ENCODE measurements at places on chromosomes 13 and 19.
A peak's percentile ranks its signal among the peaks of the same experiment; 100 is the strongest.

GRCh38 chr19:4732680-4733114, 9.1 kb upstream of the DPP9 start:
- no peak for DNase-seq

DNA sequence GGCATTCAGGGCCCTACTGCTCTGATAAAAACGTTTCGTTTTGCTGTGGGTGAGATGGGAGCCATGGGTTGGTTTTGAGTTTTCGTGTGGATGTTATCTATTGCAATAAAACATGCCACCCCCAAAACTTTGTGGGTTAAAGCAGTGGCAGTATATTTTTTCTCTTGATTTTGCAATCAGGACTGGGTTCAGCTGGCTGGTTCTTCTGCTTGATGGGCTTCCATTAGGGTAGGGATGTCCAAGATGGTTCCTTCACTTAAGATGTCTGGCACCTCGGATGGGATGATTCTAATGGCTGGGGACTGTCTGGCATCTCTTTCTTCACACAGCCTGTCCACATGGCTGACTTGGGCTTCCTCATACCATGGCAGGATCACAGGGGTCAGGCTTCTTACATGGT, 15.6 kb upstream of the PNMA8B start:
- DNase-seq, result no peak

DNA sequence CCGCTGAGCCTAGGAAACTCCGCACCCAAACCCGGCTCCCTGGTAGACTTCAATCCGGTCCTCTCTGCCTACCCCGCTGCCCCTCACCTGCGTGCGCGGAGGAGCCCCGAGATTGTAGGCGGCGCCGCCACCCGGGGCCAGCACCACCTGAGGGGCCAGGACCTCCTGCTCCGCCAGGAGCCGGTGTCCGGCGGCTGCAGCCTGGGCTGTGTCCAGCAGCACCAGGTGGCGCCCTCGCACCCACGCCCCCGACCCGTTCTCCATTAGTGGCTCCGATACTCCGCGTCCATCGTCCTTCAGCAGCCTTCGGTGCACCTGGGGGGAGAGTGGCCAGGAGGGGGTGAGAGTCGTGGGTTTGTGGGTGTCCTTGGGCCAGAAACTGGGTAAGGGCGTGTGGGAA, 18.5 kb downstream of the MAN2B1 start:
- no peak for DNase-seq

DNA sequence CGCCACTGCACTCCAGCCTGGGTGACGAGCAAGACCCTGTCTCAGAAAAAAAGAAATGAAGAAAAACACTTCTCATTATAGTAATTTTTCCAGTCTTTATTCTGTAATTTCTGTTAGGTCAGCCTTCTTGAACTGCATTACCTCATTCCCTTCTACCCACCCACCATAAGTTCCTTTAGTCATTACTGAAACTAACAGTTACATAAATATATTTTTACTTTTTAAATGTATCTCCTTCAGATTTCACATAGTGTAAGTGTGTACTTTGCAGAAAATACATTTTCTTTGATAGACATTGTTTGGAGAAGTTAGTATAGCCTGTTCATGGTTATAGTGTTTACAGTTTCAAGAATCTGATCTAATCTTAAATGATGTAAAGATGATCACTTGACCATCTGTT, 31.7 kb upstream of the KCTD4 start:
- no peak for DNase-seq

DNA sequence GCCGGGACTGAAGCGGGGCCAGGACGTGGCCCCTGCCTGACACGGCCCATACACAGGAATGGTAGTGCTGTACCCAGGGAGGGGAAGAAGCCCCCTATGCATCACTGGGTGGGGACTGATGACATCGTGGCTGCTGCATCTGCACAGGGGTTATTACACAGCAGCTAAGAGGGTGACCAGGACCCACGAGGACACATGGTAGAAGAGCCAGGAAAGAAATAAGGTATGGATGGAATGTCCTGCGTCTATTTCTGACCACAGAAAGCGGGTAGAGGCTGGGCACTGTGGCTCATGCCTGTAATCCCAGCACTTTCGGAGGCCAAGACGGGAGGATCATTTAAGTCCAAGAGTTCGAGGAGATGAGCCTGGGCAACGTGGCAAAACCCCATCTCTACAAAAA, 24.1 kb downstream of the DCAF15 start:
- no peak for DNase-seq

DNA sequence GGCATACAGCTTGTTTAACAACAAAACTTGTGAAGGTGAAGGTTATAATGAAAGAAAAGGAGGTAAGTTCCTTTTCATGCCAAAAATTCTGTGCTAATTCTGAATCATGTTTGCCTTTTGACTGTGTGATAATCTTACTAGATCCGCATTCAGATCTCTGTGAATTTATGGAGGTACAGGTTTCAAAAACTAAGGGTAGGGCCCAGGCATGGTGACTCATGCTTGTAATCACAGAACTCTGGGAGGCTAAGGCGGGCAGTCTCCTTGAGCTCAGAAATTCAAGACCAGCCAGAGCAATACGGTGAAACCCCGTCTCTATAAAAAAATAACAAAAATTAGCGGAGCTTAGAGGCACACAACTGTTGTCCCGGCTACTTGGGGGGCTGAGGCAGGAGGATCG, 45.9 kb downstream of the PCDH9 start:
- DNase-seq, result no peak

DNA sequence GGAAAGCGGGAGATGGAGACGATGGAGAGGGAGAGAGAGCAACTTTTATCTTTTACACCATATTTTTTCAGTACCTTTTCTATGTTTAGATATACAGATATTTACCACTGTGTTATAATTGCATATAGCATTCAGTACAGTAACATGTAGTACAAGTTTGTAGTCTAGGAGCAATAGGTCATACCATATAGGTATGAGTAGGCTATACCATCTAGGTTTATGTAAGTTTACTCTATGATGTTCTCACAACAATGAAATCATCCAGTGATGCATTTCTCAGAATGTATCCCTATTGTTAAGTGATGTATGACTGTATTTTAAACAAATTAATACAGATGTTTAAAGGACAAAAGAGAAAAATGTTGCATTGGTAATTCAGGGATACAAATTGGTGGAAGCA, 136.1 kb downstream of the PDS5B start:
- DNase-seq, result no peak

GRCh38 chr19:32675720-32676185, at the start of gene RGS9BP:
Gene RGS9BP, plus strand, starts transcription at chr19:32675848. Its CDS starts 416 bp downstream, at chr19:32676264.
- DNase-seq, result peak; percentile 17

- DNase-seq, result no peak
These were observed 48.7 kb upstream of the GPI start for GRCh38 chr19:34316247-34316646.

- DNase-seq, result no peak
These were observed 21.2 kb downstream of the INSR start for GRCh38 chr19:7272856-7273578.

DNA sequence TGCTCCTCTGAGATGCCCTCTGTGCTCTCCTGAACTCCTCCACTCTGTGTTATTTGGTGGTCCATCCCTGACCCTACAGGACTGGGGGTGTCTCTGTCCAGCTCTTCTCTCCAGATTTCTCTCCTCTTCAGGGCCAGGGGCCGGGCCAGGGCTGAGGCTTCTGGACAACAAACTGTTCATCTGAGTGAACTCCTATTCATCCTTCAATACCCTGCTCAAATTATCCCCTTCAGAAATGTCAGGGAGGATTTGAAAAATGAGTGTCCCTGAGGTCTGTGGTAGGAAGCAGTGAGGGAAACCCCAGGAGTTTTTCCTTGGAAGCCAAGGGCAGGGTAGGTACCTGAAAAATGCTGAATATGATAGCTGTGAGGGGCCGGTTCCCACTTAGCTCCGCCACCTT, 7.6 kb downstream of the PDE4C start:
- DNase-seq, result no peak

- no peak for DNase-seq
These were observed 10.5 kb downstream of the ZNF526 start for GRCh38 chr19:42230571-42230970.

- DNase-seq, result no peak
These were observed 119.7 kb downstream of the COL4A2 start for GRCh38 chr13:110426735-110427134.

- no peak for DNase-seq
These were observed 28.8 kb upstream of the F7 start for GRCh38 chr13:113076681-113077401.

DNA sequence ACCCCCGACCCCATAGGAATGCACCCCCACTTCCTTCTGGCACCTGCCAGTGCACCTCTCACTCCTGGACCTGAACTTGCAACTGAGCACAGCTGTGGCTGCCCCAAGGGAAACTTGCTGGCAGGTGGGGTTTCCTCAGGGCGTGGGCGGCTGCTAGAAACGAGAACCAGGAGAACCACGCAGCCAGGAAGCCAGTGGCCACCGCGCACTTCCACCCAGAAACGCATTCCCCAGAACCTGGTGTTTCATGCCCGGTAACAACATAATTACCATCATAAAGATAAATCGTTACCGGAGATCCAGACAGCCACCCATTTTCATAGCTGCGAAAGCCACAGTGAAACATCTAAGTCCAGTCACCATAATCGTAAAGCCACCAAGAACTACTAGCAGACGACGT, 75.2 kb upstream of the C13orf46 start:
- DNase-seq, result no peak

DNA sequence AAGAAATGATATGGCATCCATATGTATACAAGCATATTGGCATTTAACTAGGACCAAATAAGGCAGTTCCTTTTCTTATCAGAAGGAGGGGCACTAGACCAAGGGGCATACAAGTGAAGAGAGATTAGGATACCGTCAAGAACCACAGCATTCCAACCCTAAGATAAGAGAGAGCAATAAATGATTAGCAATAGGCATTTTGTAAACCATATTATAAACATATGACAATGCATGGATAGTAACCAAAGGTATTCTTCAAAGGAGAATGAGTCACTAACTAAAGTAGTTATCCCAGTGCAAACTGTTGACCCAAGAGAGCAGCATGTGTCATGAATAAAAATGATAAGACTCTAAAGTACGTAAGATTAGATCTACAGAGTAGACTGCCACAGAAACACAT, 500.9 kb upstream of the HTR2A start:
- DNase-seq, result peak; percentile 71

DNA sequence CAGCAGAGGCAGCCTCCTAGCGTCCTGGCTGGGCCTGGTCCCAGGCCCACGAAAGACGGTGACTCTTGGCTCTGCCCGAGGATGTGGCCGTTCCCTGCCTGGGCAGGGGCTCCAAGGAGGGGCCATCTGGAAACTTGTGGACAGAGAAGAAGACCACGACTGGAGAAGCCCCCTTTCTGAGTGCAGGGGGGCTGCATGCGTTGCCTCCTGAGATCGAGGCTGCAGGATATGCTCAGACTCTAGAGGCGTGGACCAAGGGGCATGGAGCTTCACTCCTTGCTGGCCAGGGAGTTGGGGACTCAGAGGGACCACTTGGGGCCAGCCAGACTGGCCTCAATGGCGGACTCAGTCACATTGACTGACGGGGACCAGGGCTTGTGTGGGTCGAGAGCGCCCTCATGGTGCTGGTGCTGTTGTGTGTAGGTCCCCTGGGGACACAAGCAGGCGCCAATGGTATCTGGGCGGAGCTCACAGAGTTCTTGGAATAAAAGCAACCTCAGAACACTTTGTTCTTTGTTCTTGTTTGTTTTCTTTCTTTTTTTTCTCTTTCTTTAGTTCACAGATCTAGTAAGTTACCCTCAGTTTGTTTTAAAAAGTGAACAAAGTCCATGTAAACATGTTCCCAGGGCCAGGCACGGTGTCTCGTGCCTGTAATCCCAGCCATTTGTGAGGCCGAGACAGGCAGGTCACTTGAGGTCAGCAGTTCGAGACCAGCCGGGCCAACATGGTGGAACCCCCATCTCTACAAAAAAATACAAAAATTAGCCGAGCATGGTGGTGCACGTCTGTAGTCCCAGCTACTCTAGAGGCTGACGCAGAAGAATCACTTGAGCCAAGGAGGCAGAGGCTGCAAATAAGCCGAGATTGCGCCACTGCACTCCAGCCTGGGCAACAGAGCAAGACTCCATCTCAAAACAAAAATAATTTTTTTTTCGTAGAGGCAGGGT, 10.2 kb downstream of the ANGPTL4 start:
- no peak for DNase-seq

- DNase-seq, result no peak
These were observed 25.7 kb downstream of the DIAPH3 start for GRCh38 chr13:60137911-60138560.

DNA sequence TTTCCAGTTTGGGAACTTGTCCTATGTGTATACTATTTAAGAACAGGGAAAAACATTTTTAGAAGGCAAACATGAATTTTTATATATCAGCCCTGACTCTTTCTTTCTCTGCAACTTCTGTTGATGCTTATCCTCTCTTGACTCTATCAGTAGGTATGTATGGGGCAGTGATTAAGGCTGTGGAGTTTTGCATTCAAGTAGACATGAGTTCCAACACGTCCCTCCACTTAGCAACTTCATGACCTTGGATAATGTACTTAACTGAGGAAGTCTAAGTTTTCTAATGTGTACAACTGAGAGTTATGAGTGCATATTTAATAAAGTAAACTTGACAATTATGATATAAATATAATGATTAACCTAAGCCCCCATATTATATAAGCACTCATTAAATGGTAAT, 414.6 kb downstream of the TDRD3 start:
- DNase-seq, result no peak

GRCh38 chr19:4702764-4703163, 20.9 kb downstream of the DPP9 start:
- no peak for DNase-seq

DNA sequence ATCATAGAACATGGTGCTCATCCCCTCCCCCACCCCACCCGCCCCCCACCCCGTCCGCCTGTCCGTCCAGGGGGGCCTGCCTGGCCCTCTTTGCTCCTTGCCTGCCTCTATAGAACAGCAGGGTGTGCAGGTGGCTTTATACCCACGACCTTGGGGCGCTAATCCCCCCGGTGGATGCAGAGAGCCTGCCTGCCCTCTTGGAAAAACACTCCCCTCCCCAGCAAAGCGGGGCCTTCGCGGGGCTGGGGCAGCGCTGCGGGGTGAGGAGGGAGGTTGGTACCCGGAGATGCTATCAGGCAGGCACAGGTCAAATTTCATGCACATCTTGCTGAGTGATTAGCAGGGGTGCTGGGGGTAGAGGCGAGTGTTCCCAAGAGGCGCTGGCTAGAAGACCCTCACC, 21.9 kb downstream of the RFX1 start:
- no peak for DNase-seq
